ENCODE measurements at places on chromosomes 4 and X.

GRCh38 chrX:110407910-110408545, 49.4 kb downstream of the RTL9 start:
- DNase-seq = no peak

DNA sequence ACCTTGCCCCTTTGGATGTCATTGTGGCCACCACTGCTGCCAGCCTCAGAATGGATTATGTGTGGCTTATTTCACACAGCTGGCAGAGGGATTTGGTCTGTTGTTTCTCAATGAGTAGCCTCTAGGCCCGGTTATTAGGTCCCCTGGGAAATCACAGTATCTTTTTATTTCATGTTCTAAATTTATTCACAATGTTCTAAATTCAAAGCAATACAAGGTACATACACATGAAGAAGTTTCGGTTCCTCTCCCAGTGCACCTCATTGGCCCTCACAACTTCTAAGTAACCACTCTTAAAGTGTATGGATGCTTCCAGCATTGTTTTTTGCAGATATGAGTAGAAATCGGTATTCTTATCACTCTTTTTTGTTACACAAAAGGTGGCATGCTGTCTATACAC, 262.7 kb downstream of the RCHY1 start:
- DNase-seq = no peak

GRCh38 chrX:47420265-47420664, 49.9 kb downstream of the ZNF157 start:
- no peak for DNase-seq

GRCh38 chr4:125303058-125303457, 11.7 kb upstream of the FAT4 start:
- DNase-seq = no peak

DNA sequence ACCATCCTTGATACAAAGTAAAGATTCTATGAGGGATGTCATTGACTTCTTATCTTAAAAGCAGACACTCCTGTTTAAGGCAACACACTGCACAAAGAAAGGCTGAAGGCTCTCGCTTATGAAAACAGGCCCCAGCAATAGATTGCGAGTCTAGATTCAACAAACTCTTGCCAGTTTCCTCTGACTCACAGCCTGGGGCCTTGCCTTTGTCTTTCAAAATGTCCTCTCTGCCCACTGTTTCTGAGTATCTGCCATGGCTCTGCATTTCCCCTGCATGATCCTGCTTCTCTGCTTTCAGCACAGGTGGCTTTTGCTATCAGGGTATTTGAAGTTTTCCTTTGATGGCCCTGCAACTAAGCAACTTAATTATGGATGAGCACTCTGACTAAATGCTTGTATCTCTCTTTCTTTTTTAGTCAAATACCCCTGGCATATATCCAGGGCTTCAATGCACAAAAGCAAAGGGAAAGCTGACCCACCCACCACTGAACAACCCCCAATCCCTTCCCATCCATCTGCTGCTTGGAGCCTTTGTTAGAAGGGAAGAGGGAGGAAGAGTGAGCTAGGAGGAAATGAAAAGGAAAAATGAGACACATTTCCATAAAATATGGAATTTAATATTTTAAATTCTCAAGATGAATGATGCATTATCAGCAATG, 32.2 kb downstream of the NDP start:
- no peak for DNase-seq

- no peak for DNase-seq
Observed at GRCh38 chr4:23577398-23577797, 312.4 kb downstream of the PPARGC1A start.

DNA sequence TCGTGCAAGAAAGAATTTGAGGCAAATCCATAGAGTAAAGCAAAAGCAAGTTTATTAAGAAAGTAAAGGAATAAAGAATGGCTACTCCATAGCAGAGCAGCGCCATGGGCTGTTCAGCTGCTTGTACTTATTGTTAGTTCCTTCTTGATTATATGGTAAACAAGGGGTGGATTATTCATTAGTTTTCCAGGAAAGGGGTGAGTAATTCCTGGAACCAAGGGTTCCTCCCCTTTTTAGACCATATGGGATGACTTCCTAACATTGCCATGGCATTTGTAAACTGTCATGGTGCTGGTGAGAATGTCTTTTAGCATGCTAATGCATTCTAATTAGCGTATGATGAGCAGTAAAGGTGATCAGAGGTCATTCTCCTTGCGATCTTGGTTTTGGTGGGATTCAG, 23.5 kb upstream of the CEP135 start:
- DNase-seq = no peak

DNA sequence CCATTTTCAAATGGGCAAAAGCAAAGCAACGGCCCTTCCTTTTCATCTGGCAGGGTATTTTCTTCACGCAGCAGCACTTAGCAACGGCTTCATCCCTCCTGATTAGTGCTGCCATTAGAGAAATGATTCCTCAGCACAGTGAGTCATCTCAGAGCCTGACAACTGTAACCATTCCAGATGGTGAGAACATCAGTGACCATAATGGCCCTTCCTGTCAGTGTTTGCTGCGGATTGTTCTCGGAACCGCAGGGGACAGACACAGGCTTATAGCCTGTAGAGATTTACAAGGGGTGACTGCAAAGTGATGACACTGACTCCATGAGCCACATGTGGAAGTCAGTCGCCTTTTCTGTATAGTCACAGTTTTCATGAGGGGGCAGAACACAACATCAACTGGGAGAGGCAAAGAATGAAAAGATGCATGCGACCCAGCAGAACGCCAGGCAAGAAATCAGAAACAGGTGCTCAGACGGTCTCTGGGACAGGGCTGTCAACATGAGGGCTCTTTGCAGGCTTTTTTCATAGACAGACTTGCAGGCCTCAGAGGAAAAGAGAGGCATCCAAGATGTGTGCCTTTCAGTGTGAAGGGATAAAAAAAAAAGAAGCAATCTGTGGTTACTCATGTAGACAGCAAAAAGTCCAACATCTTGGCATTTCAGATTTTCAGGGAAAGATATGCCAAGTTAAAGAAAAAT, 69.9 kb upstream of the FBXW7 start:
- DNase-seq = no peak

- DNase-seq = no peak
Observed at GRCh38 chr4:46372878-46373277, 17.1 kb downstream of the GABRA2 start.

DNA sequence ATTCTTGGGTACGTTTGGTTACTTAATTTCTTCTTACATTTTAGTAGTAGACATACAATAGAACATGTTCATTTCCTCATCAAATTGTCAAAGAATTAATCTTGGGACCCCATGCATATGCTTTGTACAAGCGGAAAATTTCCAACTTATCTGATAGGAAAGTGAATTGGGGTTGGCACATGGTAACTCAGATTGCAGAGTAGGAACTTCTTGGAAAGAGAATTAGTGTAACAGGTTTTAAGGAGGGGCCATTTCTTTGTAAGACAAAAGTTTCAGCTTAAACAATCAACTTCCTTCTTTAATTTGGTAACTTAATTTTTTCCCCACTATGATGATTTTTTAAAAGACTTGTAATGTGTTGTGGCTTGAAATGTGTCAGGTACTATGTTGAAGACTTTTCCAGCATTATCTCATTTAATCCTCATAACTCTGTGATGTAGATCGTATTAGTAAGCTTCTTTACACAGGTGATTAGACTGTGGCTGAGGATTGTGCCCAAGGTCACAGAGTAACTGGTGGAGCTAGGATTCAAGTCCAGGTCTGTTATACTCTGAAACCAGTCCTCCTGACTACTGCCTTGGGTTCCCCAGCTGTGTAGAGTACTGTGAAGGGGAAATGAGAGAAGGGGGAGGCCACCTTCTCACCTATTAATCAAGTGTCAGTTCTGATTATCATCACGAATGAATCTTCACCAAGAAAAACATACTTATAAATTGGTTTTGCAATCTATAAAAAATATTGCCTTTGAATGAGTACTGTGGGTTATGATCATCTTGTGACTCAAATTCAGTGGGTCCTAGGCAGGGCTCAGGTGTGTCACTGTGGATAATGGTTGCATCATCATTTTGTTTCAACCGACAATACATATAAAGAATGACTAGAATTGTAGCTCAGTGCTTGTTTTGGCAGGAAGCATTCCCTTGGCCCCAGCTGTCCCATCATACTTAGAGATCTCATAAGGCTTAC, 4.3 kb downstream of the GK start:
- DNase-seq = no peak

DNA sequence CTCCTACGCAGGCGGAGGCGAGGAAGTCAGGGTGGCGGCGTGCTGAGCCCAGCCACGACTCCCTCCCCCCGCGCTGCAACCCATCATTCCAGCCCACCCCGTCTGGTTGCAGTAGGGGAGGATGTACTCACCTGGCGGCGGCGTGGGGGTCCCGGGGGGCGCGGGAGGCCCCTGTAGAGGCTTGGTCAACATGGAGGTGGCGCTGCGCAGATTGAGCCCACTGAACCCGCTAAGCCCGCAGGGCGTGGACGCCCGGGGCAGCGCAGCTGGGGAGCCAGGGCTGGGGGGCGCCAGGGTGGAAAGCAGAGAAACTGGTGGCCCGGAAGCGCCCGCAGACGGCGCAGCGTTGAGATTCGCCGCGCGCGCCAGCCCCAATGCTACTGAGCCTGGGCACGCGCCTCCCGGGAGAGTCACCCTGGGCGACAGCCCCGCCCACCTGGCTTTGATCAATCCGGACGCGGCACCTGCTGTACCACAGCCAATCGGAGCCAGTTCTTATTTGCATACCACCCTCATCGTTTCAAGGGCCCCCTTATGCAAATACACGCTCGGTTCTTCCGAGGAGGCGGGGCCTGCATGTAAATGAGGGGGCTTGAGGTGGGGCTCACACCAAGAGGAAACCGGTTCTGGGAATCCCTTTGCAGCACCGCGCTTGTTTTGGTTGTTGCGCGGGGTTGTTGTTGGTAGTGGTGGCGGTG, at the start of gene PIM2:
PIM2 (minus strand) TSS at position 382 of the 698 bp plus-strand sequence; CDS start at position 192, 190 bp downstream.
- peak; percentile 80 for DNase-seq

- no peak for DNase-seq
Observed at GRCh38 chr4:187103351-187103750, 379.7 kb upstream of the FAT1 start.

GRCh38 chr4:94451051-94451694, 569 bp upstream of the PDLIM5 start:
- no peak for DNase-seq

- DNase-seq = no peak
Observed at GRCh38 chrX:57241967-57242366, 44.5 kb upstream of the FAAH2 start.

DNA sequence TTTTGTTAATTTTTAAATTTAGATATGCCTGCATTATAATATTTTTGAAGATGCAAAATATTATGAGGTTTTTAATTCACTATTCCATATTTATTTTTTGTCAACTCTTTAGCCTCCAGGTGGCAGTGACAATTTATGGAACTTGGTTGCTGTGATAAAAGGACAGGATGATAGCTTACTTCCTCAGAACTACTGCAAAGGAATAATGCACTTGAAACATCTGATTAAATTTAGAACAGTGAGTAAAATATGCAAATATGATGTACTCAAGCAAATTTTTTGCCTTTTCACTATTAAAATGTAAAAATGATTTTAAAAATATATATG, 45.1 kb downstream of the SPATA4 start:
- DNase-seq = peak; percentile 35

DNA sequence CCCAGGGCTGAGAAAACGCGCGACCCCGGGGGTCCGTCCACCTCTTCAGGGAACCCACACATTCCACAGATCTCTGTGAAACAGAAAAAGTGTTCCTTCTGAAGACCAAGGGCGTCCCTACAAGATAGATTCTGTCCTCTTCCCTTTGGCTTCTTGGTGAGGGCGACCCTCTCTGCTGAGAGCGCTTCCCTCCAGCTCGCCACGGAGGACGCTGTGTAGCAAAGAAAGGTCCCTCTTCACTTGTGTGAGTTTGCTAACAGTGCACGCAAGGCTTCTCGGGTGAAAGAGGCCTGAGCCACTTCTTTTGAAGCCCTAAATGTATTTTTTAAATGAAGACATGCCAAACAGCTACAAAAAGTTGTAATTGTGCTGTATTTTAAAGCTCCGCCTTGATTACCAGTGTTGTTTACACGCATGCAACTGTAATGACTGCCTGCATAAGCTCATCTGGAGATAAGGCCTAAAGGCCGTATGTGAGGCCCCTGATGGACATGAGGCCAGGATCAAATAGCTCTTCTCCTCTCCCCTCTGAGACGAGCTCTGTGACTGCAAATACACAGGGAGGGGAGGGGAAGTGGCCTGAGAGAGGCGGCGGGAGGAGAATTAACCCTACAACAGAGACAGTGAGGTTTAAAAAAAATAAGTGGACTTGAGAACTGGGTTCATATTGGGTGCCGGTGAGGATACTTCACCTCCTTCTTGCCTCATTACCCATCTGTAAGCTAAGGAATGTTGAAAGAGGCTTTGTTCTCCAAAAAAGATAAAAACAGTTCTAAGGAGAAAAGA, 95.5 kb downstream of the SOWAHB start:
- no peak for DNase-seq

DNA sequence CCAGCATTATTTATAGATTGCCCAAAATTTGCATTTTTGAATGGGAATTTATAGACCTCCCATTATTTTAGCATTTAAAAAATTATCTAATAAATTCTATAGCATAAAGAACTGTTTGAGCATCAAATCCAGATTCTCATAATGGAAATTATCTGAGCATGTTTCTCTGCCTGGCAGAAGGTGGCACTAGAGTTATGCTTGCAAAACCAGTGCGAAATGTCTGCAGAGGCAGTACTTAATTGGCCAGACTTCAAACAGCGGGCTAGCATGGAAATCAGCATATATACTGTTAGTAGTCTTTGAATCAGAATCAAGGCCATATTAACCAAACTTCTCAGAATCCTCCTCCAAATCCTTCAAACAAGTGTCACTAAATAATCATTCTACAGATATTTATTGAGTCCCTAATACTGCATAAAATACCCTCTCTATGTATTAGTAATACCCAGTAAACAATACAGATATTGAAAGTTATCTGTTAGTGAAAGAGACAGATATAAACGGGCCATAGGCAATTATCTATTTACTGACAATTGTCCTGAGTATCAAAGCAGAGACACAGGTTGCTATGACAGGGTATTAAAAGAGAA, 78.7 kb upstream of the DCLK2 start:
- no peak for DNase-seq

DNA sequence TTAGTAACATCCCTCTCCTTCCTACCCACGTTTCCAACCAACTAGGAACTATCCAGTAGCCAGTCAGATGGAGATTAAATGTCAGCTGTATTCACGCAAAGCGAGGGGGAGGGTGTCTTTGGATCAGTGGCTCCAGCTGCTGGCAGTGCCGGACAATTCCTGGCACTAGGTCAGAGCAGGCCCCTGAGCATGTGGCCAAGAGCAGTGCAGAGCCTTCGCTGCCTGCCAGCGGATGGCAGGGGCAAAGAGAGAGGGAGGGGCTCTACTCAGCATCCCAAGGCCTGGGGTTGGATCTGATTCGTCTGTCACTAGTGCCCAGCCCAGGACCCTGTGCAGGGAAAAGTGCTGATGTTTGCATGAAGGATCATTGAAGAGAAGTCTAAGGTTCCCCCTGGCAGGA, 28.7 kb upstream of the JAKMIP1 start:
- no peak for DNase-seq

DNA sequence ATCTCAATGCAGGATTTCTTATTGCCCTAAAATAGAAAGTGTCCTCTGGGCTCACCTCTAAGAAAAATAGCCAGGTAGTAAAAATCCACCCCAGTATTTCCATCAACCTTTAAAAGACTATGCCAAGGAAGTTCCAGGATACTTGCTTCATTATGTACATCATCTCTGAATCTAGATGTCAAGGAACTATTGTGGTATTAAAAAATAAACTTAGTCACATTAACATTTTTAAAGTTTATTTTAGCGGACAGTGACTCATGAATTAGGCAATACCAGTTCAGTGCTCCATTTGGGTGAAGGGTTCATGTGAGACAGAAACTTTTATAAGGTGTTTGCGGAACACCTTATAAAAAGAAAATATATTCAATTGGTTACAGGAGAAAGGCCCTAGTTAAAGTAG, 209.2 kb downstream of the ADAM29 start:
- no peak for DNase-seq

Data from HTR-8/SVneo (cell line).